Stimulated activated CD4-positive, alpha-beta T cell treated with anti-CD3 and anti-CD28 coated beads, TNF-alpha, amount 100 ng/mL, for 48 hours (primary cell): ENCODE measurements at places on chromosomes 6 and 20.

DNA sequence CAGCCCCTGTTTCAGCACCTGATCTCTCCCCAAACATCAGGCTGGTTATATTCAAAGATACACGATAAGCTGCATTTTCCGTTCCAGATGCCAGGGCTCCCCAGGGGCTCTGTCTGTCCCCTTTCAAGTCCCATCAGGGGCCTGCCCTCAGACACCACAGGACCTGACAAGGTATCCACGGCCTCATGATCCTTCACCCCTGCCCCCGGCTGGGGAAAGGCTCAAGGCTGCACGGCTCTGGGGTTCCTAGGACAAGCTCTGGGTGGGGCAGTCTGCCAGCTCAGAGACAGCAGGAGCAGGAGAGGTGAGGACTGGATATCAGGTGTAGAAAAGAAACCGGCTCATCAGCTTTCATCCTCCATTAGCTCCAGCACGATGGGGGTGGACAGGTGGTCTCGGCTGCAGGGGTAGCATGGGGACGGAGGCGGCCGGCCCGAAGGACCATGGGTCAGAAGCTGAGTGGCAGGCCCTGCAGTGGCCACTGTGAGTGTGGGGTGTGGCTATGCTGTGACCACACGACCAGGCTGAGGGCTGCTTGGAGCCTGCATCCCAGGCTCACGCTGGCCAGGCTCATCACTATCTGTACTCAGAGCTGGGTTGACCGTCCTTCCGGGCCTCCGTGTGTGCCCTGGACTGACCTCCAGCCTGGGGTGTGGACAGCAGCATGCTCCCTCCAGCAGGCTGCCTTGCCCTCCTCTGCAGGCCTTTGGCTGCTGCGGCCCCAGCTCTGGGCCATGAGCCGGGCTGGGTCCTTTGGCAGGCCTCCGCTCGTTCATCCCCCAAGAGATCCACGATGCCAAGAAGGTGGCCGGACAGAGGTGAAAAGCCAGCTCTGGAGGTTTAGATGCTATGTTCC is 386.2 kb downstream of the THBS2 start:
- no peak for DNase-seq

GRCh38 chr6:108198761-108199498 is 33.1 kb downstream of the NR2E1 start:
- DNase-seq: no peak

- DNase-seq: no peak
These were observed 4.4 kb upstream of the PRDM1 start for GRCh38 chr6:106081715-106082114.

GRCh38 chr6:17863901-17864754 is 123.3 kb downstream of the KIF13A start:
- DNase-seq: no peak

GRCh38 chr6:144844596-144844995 is 559.5 kb downstream of the UTRN start:
- no peak for DNase-seq
